Tongue (tissue), 3 donors: ENCODE measurements at places on chromosomes 6 and 20. TPM values are rescaled to one million over a fixed set of nuclear protein-coding genes. Genes with fewer than 3 reads are reported as not detected.

Gene NTSR1
- total RNA-seq, result not detected

Gene MAP3K7
- 39.4 TPM for total RNA-seq

Gene C6orf58
- total RNA-seq, result not detected

Gene SLC22A16
- 1.3 TPM for total RNA-seq

Gene AVP
- not detected for total RNA-seq

Gene TNFRSF6B
- 1.1 TPM for total RNA-seq

Gene BACH2
- 8.3 TPM for total RNA-seq

Gene ESR1
- 0.72 TPM for total RNA-seq

Gene KAT14
- 19.1 TPM for total RNA-seq

Gene SLC17A1
- total RNA-seq, result not detected

Gene FOXF2
- total RNA-seq, result 15.4 TPM

Gene PPIL6
- 10.9 TPM for total RNA-seq

Gene GABRR1
- 0.41 TPM for total RNA-seq

Gene STMND1
- total RNA-seq, result not detected

Gene LHFPL5
- total RNA-seq, result not detected

Gene TNNC2
- 2,441 TPM for total RNA-seq

Gene TULP4
- 475 TPM for total RNA-seq

Gene HBS1L
- total RNA-seq, result 98.5 TPM

Gene SYNGAP1
- 6.2 TPM for total RNA-seq

Gene SYCP2
- total RNA-seq, result 6.6 TPM

Gene ISM1
- total RNA-seq, result 7.6 TPM
